CD4-positive, alpha-beta T cell (primary cell): ENCODE measurements at places on chromosomes 12 and 14.

- no peak for DNase-seq
- H3K27ac ChIP-seq, result no peak overlapping the region
Observed at GRCh38 chr12:109277899-109278762, 31.0 kb downstream of the FOXN4 start.

GRCh38 chr12:56410768-56411167 is 38.5 kb downstream of the TIMELESS start:
- no peaks in the 10 kb centered on the region for H3K36me3 ChIP-seq
- no peak overlapping the region for H3K27ac ChIP-seq
- no peaks in the 10 kb centered on the region for H3K27me3 ChIP-seq
- H3K4me1 ChIP-seq, result no peaks in the 10 kb centered on the region

- no peak overlapping the region for H3K4me3 ChIP-seq
- H3K36me3 ChIP-seq, result no peaks in the 10 kb centered on the region
- DNase-seq, result no peak
Observed at GRCh38 chr12:68883151-68883550, 49.8 kb downstream of the CPM start.

DNA sequence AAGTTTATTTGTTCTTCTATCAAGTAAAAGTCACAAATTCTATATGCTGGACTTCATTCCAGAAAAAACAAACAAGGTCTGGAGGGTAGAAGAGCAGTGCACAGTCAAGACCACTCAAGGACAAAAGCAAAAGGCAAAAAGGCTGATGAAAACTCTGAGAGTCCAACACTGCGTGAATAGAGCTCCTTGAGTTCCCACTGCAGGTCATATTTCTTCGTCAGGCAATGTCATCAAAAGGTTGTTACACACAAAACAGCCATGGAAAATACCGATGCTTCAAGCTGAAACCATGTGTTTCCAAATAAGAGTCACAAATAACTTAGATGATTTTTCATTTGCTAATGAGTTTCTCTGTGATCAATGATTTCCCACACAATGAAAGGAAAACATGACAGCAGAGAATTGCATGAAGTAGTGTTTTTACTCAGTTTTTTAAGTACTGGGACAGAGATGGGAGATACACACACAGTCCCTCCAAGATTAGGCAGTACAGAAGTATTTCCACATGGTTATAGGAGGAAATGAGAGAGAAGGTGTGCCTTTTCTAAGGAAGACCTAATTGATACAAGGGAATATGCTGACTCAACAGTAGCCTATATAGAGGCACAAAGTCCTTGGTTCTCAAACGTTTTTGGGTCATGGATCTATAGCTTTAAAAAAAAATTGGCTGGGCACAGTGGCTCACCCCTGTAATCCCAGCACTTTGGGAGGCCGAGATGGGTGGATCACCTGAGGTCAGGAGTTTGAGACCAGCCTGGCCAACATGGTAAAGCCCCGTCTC is 177.7 kb downstream of the MED13L start:
- H3K4me3 ChIP-seq, result no peak overlapping the region
- no peak overlapping the region for H3K27ac ChIP-seq
- H3K27me3 ChIP-seq, result no peaks in the 10 kb centered on the region

DNA sequence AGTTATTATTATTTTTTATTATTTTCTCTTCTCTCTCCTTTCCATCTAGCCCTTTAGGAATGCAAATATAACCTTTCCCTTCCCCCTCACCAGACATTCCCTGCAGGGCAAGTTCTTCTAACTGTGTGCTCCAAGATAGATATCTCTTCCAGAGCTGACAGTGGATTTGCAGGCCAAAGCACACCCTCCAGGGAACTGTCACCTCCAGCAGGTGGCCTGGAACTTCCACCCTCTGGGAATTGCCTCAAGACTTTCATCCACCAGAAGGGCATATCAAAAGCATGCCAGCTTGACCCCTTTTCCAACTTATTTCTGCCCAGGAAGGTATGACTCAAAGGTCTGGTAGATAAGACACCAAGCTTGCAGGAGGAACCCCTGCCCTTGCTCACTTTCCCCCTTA is 13.6 kb upstream of the KCNA5 start:
- no peaks in the 10 kb centered on the region for H3K27me3 ChIP-seq
- no peak overlapping the region for H3K27ac ChIP-seq
- no peaks in the 10 kb centered on the region for H3K36me3 ChIP-seq
- H3K4me1 ChIP-seq, result no peaks in the 10 kb centered on the region
- no peak for DNase-seq

- H3K4me3 ChIP-seq, result no peak overlapping the region
- no peak for DNase-seq
- peaks cover 26% of the 10 kb centered on the region for H3K4me1 ChIP-seq
- H3K27ac ChIP-seq, result no peak overlapping the region
- H3K36me3 ChIP-seq, result no peaks in the 10 kb centered on the region
Observed at GRCh38 chr14:68211421-68211820, 391.8 kb downstream of the RAD51B start.

GRCh38 chr14:90562652-90563051 is 165.8 kb downstream of the CALM1 start:
- no peak overlapping the region for H3K27ac ChIP-seq
- H3K27me3 ChIP-seq, result no peaks in the 10 kb centered on the region
- H3K4me3 ChIP-seq, result no peak overlapping the region
- H3K36me3 ChIP-seq, result no peaks in the 10 kb centered on the region
- DNase-seq, result no peak

DNA sequence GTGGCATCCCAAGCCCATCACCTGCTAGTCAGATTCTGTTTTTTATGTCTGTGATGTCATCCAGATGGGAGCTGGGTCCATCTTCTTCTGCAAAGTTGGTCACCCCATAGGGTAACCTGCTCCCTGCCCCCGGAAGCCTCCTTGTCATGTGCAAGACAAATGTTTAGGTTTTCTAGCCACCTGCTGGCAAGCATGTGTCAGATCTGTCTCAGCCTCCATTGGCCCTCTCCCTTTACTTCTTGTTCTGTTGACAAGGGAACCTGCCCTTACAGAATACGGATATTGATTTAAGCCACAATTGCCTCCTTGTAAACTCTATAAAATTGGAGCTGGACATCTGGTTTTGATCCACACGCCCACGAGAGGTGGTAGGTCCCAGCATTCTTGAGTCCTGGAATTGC is 7.5 kb downstream of the NTF3 start:
- H3K4me3 ChIP-seq, result no peak overlapping the region
- DNase-seq, result no peak
- peaks cover 23% of the 10 kb centered on the region for H3K27me3 ChIP-seq
- H3K36me3 ChIP-seq, result no peaks in the 10 kb centered on the region
- no peaks in the 10 kb centered on the region for H3K4me1 ChIP-seq

- no peak overlapping the region for H3K27ac ChIP-seq
- H3K4me1 ChIP-seq, result peaks cover 18% of the 10 kb centered on the region
- H3K36me3 ChIP-seq, result peaks cover 99% of the 10 kb centered on the region
Observed at GRCh38 chr14:91298576-91298975, 54.1 kb upstream of the GPR68 start.

DNA sequence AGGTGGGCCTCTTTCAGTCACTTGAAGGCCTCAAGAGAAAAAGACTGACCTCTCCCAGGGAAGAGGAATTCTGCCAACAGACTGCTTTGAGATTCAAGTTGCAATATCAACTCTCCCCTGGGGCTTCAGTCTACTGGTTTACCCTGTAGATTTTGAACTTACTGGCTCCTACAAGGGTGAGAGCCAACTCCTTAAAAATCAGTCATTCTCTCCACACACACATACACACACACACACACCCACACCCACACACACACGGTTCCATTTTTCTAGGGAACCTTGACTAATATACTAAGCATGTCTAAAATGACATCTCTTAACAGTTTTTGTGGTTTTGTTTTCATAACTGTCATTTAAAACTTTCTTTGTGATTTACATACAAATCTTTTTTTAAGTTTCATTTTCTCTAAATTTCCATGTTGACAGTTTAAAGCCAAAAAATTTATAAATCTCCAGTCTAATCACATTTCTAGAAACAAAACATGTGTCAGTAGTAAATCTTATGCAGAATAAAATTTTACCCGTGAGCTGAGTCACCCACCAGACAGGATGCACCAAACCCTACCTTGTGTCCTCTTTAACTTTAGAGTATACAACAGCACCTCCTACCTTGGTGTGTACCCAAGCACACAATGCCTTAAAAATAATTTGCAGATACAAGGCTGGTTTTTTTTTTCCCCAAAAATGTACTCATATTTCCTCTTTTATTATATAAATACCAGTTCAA is 394.6 kb downstream of the AEBP2 start:
- H3K4me3 ChIP-seq, result no peak overlapping the region
- H3K36me3 ChIP-seq, result no peaks in the 10 kb centered on the region
- no peak for DNase-seq
- no peaks in the 10 kb centered on the region for H3K4me1 ChIP-seq
- H3K27ac ChIP-seq, result no peak overlapping the region

DNA sequence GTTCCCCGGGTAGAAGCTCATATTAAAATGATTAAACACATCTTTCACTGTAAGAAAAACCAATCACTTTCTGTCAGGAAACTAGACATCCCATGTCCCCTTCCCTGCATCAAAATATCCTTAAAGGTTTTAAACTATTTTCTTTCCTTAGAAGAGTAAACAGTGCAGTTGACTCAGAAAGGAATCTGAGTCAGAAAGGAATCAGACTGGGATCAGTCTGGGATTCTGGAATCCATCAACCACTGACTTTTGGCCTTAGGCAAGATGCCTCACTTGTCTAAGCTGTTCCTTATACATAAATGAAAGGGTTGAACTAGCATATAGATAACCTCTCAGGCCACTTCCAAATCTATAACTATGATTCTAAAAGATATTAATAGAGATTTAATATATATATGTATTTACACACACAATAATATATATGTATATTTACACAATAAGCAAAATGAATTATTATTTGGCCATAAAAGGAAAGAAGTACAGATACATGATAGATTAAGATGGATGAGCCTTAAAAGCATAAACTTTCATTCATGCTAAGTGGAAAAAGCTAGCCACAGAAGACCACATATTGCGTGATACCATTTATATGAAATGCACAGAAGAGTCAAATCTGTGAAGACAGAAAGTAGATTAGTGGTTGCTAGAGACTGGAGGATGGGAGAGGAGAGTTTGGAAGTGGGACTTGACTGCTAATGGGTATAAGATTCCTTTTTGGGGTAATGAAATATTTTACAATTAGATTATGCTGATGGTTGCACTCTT is 114.4 kb downstream of the SLC38A1 start:
- no peaks in the 10 kb centered on the region for H3K27me3 ChIP-seq
- H3K4me3 ChIP-seq, result no peak overlapping the region
- H3K4me1 ChIP-seq, result no peaks in the 10 kb centered on the region

DNA sequence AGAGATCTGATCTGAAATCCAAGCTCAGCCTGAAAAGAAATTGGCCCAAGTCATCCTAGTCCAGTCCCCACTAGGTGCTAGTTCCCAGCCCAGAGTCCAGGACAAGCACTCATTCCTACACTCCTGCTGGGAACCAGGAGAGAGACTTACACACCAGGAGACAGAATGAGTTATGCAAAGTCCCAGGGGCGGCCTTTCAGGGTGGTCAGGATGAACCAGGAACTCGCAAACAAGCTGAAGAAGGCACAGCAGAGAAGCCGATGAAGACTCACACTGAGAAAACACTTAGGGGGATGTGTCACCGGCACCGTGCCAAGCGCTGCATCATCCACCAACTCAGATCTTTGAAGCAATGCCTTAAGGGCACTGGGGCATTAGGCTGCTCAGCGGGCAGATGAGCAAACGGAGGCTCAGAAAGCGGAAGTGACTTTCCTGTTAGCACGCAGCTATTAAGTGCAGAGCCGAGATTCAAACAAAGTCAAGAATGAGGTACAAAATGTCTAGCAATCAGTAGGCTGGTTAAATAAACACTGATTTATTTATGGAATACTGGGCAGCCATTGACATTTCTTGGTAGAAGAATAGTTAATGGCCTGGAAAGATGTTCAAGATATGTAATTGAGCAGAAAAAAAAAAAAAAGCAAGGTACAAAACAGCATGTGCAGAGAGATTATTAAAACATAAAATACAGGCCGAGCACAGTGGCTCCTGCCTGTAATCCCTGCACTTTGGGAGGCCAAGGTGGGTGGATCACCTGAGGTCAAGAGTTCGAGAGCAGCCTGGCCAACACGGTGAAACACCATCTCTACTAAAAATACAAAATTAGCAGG is 78.7 kb downstream of the LRRC74A start:
- peak; percentile 91 for DNase-seq
- no peak overlapping the region for H3K27ac ChIP-seq
- H3K36me3 ChIP-seq, result no peaks in the 10 kb centered on the region
- H3K27me3 ChIP-seq, result no peaks in the 10 kb centered on the region
- H3K4me3 ChIP-seq, result no peak overlapping the region

- no peak overlapping the region for H3K4me3 ChIP-seq
- H3K4me1 ChIP-seq, result no peaks in the 10 kb centered on the region
- no peak overlapping the region for H3K27ac ChIP-seq
- DNase-seq, result no peak
Observed at GRCh38 chr14:94833633-94834032, 63.7 kb upstream of the GSC start.

DNA sequence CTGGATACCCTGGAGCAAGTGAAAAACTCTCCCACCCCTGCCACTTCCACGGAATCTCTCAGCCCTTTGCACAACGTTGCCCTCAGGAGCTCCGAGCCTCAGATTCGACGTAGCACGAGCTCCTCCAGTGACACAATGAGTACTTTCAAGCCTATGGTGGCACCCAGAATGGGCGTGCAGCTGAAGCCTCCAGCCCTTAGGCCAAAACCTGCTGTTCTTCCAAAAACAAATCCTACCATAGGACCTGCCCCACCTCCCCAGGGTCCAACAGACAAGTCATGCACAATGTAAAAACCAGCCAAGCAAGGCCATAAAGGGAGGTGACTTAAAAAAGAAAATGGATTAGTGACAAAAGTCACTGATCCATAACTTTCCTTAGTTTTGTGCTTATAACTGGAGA is 79.7 kb downstream of the KICS2 start:
- DNase-seq, result no peak
- H3K4me1 ChIP-seq, result no peaks in the 10 kb centered on the region
- no peaks in the 10 kb centered on the region for H3K27me3 ChIP-seq
- no peak overlapping the region for H3K27ac ChIP-seq
- no peak overlapping the region for H3K4me3 ChIP-seq
- no peaks in the 10 kb centered on the region for H3K36me3 ChIP-seq

GRCh38 chr14:33631441-33631840 is 319.4 kb downstream of the EGLN3 start:
- H3K27ac ChIP-seq, result no peak overlapping the region
- DNase-seq, result no peak
- H3K4me1 ChIP-seq, result no peaks in the 10 kb centered on the region
- H3K27me3 ChIP-seq, result no peaks in the 10 kb centered on the region

DNA sequence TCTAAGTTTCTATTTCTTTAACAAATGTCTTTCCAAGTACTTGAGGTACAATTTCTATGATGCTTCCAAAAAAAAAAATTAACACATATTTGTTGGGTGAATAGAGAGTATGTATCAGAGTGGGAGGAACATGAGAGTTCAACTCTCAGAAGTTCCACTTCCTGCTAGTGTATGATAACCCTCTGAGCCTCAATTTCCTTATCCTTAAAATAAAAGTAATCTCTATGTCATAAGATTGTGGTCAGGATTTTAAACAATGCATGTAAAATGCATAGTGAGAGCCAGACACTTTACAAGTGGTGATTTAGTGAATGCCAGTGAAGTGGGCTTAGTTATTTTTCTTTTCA is 270.3 kb upstream of the AMIGO2 start:
- H3K36me3 ChIP-seq, result no peaks in the 10 kb centered on the region
- H3K27ac ChIP-seq, result peak overlapping the region; percentile 17
- no peak overlapping the region for H3K4me3 ChIP-seq
- H3K27me3 ChIP-seq, result no peaks in the 10 kb centered on the region
- DNase-seq, result peak; percentile 17

- H3K4me3 ChIP-seq, result no peak overlapping the region
- H3K36me3 ChIP-seq, result no peaks in the 10 kb centered on the region
- H3K27me3 ChIP-seq, result no peaks in the 10 kb centered on the region
Observed at GRCh38 chr14:26157517-26157916, 440.3 kb downstream of the NOVA1 start.

- peaks cover 81% of the 10 kb centered on the region for H3K36me3 ChIP-seq
- no peaks in the 10 kb centered on the region for H3K27me3 ChIP-seq
- no peak overlapping the region for H3K4me3 ChIP-seq
- H3K4me1 ChIP-seq, result peaks cover 84% of the 10 kb centered on the region
Observed at GRCh38 chr14:99181241-99181640, 90.8 kb downstream of the BCL11B start.
